ENCODE measurements at places on chromosomes 6 and 20. TPM values are rescaled to one million over a fixed set of nuclear protein-coding genes. Genes with fewer than 3 reads are reported as not detected.

- no peak overlapping the region for H3K27ac ChIP-seq
- DNase-seq, result no peak
- H3K36me3 ChIP-seq, result peaks cover 20% of the 10 kb centered on the region
- H3K4me3 ChIP-seq, result no peak overlapping the region
Measured at GRCh38 chr6:83057705-83058321, 7.8 kb downstream of the UBE3D start.

DNA sequence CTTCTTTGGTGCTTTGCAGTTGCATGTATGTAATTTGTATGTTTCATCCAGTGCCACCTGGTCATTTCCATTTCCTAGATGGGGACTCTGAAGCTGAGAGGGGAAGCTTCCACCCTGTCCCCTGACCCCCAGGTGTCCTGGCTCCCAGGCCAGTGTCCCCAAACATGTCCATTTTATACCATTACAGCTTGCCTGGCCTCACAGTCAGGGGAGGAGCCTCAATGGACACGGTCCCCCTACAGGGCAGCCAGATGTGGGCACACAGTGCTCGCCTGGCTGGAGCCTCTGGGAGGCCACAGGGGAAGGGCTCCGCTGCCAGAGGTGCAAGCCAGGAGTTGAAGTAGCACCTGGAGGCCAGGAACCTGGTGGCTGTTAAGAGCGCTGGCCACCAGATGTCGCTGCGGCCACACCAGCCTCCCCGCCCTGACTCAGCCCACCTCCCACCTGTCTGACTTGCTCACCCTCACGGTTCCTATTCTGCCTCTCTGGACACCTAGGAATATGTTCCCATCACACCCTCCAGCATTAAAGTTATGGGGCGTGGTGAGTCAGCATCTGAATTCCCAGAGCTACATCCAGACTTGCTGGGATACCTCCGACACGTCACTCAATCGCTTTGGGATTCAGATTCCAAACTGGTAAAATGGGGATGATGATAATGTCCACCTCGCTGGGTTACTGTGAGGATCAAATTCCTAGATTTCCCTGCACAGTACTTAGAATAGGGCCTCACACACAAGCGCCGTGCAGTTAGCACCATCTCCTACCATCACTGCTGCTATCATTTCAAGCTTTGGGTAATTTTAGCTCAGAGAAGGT is 107.4 kb downstream of the SULF2 start:
- H3K4me3 ChIP-seq, result no peak overlapping the region
- no peak overlapping the region for H3K27ac ChIP-seq
- no peak for DNase-seq
- H3K4me1 ChIP-seq, result no peaks in the 10 kb centered on the region
- H3K36me3 ChIP-seq, result no peaks in the 10 kb centered on the region
- H3K27me3 ChIP-seq, result no peaks in the 10 kb centered on the region

- H3K4me1 ChIP-seq, result peaks cover 9% of the 10 kb centered on the region
- H3K36me3 ChIP-seq, result peaks cover 5% of the 10 kb centered on the region
- H3K27me3 ChIP-seq, result peaks cover 4% of the 10 kb centered on the region
Measured at GRCh38 chr6:5942591-5942990, 64.1 kb downstream of the NRN1 start.

The OPRL1 gene
- total RNA-seq, result 2.1 TPM

The THBS2 gene
- 687 TPM for total RNA-seq

The SAMD10 gene
- 3.5 TPM for total RNA-seq

The DACT2 gene
- total RNA-seq, result 1.4 TPM

The LINC00237 gene
- total RNA-seq, result not detected

Measured in osteocyte (in vitro differentiated cells).